Stimulated activated CD8-positive, alpha-beta memory T cell treated with anti-CD3 and anti-CD28 coated beads, Interleukin-12 subunit alpha, Interleukin-12 subunit beta, amount 100 ng/mL, for 1 hour (primary cell): ENCODE measurements at places on chromosomes 4 and X.

DNA sequence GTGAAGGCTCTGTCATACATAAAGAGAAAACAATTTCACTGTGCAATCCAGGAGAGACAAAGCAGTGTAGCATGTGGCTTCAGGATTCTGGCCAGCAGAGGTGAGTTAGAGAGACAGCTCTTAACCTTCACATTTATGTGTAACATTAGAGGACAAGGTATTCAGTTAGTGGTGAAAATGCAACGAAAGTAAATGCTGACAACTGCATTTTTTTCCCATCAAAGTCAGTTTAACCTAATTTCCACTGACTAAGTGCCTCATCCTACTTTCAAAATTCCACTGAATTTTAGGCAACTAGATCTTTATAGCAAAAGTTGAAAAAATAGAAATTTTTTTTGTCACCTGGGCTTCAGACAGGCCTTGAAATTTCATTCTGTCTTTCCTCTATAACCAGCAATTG, 130.8 kb upstream of the LNX1 start:
- no peak for DNase-seq

- DNase-seq: no peak
Observed at GRCh38 chrX:54509400-54509799, 13.4 kb upstream of the FGD1 start.

DNA sequence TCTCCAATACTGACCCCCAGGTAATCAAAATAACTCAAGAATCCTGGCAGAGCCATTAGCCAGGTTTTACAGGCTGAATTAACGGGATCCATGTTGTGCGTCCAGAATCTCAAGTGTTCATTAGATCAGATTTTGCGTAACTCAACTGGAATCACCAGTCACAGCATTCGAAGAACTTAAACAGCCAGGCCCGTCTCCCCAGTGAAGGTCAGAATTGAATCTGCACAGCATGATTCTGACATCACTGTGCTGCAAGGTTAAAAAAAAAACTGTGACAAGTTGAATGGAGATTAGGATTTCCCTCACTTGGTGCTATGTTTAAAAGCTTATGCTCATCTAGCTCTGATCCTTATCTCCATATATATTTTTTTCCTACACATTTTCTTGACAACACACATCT, 96.1 kb downstream of the ANOS1 start:
- DNase-seq: no peak

DNA sequence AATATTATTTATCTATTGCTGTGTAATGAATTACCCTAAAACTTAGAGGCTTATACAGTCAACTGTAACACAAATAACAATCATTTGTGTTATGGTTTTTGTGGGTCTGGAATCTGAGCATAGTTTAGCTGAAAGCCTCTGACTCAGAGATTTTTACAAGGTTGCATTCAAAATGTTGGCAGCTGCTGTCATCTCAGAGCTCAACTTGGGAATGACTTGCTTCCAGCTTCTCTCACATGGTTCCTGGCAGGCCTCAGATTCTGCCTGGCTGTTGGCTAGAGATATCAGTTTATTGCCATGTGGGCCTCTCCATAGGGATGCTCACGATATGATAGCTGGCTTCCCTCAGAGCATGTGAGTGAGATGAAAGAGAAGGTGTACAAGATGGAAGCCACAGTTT, 70.2 kb upstream of the BRWD3 start:
- no peak for DNase-seq

DNA sequence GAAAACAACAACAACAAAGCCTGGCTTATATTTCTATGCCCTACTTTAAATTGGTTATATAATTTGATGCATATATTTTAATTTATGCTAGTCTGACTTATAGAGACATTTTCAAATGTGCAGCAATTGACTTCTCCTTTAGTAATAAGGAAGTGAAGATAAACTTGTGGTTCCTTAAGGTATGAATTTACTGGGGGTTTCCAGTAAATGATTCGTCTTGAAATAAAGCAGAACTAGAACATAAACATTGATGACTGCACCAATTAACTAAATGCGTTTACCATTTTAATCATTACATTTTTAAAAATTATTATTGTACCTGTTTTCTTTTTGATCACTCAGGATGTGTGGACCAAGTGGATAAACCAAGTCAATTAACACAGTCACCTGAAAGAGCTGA, 99.6 kb upstream of the CCSER1 start:
- DNase-seq: no peak

- no peak for DNase-seq
Observed at GRCh38 chrX:68842781-68843581, 14.2 kb downstream of the EFNB1 start.

DNA sequence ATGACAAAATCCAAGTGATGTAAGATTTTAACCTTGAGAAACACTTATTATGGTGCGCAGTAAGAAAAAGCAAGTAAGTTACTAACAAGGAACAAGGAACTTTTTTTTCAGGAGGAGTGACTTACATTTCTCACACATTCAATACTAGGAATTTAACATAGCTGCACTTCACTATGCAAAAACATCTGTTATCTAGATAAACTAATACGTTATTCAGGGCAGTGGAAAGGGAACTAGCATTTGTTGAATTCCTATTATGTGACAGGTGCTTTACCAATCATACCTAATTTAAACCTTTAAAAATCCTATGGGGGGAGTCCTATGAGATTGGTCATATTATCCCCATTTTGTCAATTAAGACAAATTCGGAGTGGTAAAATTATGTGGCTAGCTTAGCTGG, 238.0 kb downstream of the NR3C2 start:
- DNase-seq: no peak
